Small intestine (tissue), 16 donors: ENCODE measurements at places on chromosomes 4 and X. TPM values are rescaled to one million over a fixed set of nuclear protein-coding genes. Genes with fewer than 3 reads are reported as not detected.
A peak's percentile ranks its signal among the peaks of the same experiment; 100 is the strongest.

Gene ELF2
- polyA plus RNA-seq = 43.3 TPM

Gene FAM184B
- polyA plus RNA-seq = not detected

Gene PPP1R2C
- not detected for polyA plus RNA-seq

Gene TCP11X2
- 0.18 TPM for polyA plus RNA-seq

Gene AMER1
- polyA plus RNA-seq = 2.4 TPM

DNA sequence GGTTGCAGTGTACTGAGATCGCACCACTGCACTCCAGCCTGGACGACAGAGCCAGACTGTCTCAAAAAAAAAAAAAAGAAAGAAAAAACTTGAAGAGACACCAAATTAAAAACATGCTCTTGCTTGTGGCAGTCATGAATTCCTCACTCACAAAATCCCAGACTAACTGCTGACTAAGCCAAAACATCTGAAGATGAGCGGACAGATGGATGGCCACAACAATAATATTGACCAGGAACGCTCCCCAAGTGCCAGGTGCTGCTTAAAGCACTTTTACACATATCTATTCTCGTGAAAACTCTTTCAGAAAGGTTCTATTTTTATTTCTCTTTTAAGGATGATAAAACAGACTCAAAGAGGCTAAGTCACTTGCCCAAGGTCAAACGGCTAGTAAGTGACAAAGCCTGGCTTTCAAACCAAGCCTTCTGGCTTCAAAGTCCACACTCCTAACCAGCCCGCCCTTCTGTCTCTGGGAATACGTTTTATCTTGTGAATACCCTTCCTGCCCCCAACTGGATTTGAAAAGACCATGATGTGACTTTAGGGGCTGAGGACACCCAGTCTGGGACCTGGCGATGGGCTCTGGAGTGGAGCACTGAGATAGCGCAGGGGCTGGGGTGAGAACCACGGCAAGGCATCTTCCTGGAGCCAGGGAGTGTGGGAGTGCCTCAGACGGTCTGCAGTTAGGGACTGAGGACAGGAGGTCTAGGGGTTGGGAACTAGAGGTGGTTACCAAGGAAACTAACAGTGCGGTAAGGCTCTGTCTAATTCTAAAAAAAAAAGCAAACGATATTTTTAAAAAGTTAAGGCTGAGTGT lies 9.5 kb upstream of the CXCR3 start:
- H3K4me3 ChIP-seq = no peak overlapping the region
- DNase-seq = peak; percentile 59
- no peaks in the 10 kb centered on the region for H3K36me3 ChIP-seq
- peaks cover 11% of the 10 kb centered on the region for H3K4me1 ChIP-seq

DNA sequence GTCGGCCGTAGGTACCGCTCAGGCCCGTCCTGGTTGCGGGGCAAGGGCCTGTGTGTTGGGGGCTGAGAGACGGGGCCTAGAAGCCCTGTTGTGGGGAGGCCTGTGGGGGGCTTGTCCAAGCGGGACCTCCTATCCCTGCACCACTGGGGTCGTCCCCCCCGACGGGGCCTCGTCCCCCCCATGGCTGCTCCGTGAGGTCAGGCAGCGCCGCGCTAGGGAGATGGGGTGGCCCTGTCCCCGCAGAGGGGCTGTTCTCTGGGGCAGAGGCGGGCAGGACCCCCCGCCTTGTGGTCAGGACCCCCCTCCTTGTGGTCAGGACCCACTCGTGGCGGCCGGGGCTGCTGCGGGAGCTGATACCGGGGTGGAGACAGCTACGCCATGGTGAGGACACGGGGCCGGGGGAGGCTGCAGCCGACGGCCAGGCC lies 12.1 kb upstream of the GTPBP6 start:
- H3K27ac ChIP-seq = no peak overlapping the region
- H3K36me3 ChIP-seq = no peaks in the 10 kb centered on the region
- DNase-seq = no peak
- H3K4me3 ChIP-seq = no peak overlapping the region
- H3K27me3 ChIP-seq = peaks cover 5% of the 10 kb centered on the region

DNA sequence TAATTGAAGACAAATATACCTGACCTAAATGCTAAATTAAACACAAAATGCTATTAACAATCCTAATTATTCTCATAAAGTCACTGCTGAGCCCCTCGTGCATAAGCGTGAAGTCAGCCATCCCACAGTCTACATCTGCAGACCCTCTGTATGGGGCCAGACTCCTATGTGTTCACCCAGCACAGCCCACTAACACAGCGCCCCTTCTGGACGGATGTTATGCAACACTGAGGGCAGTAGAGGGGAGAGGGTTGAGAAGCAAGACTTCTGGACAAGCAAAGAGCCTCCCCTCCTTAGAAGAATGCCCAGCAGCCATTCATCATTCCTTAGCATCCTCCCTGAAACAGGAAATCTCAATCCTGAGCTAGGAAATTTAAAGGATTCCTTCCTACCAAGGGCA lies 7.9 kb downstream of the TRPC3 start:
- H3K4me3 ChIP-seq = no peak overlapping the region
- no peaks in the 10 kb centered on the region for H3K4me1 ChIP-seq
- peaks cover 2% of the 10 kb centered on the region for H3K27me3 ChIP-seq
- no peaks in the 10 kb centered on the region for H3K36me3 ChIP-seq
- DNase-seq = no peak

GRCh38 chr4:1231637-1232360 lies 17.1 kb downstream of the CTBP1 start:
- no peak for DNase-seq
- H3K36me3 ChIP-seq = peaks cover 98% of the 10 kb centered on the region
- no peaks in the 10 kb centered on the region for H3K4me1 ChIP-seq
- H3K27me3 ChIP-seq = no peaks in the 10 kb centered on the region
- H3K27ac ChIP-seq = no peak overlapping the region

GRCh38 chr4:1379801-1380331 lies 26.4 kb downstream of the NKX1-1 start:
- no peaks in the 10 kb centered on the region for H3K27me3 ChIP-seq
- DNase-seq = no peak
- H3K27ac ChIP-seq = no peak overlapping the region
- H3K4me1 ChIP-seq = no peaks in the 10 kb centered on the region
- H3K4me3 ChIP-seq = no peak overlapping the region
- H3K36me3 ChIP-seq = peaks cover 4% of the 10 kb centered on the region

DNA sequence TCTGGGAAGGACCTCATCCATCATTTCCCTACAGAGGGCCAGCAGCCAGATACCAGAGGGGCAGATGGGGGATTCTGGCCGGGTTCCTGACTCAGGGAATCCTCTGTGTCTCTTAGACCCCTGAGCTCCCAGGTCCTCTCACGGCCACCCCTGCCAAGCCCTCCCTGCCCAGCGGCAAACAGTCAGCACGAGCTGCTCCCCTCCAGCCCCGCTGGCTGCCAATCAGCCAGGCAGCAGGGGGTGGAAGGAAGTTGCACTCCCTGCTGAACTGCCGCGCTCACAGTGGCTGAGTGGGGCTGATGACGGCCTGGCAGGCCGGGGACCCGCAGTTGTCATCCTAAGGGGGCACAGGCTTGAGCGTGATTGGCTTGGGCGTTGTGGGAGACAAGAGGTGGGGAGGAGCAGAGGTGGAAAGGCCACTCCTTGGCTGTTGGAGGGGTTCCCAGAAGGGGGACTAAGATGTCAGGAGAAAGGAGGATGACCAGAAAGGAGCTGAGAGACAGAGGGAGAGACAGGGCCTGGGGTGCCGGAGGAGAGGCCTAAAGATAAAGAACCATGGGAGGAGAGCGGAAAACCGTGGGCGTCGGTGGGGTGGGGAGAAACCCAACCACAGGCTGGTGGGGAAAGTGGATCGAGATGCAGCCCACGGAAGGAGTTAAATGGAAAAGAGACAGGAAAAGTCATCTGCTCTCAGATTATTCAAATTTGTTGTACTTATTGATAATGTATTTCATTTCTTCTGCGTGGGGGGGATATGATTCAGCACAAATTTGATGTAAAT lies 4.4 kb upstream of the CCDC149 start:
- H3K4me1 ChIP-seq = no peaks in the 10 kb centered on the region
- H3K36me3 ChIP-seq = no peaks in the 10 kb centered on the region
- no peak overlapping the region for H3K27ac ChIP-seq
- H3K27me3 ChIP-seq = no peaks in the 10 kb centered on the region
